ENCODE measurements at places on chromosomes 2 and 18.

GRCh38 chr2:145199042-145199441 is 679.1 kb upstream of the ZEB2 start:
- H3K27ac ChIP-seq, result no peak overlapping the region
- DNase-seq, result no peak
- H3K27me3 ChIP-seq, result peaks cover 20% of the 10 kb centered on the region
- H3K4me3 ChIP-seq, result no peak overlapping the region

DNA sequence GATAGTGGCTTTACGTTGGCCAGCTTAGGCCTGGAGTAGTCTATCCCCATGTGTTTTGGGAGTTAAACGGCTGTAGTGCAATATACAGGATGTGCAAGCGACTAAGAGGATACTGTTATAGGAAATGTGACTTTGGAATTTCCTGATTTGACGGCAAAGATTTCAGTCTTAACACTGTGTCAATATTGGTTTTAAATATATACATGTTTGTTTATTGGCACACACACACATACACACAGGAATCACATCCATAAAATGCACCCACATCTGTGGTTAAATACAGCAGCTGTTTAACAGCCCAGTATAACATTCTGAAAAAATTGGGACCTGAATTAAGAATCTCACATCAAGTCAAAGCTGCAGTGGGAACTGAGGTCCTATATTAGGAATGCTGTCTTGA is 347.1 kb downstream of the TXNL1 start:
- no peak overlapping the region for H3K27ac ChIP-seq
- no peak overlapping the region for H3K4me3 ChIP-seq
- H3K27me3 ChIP-seq, result no peaks in the 10 kb centered on the region
- no peak for DNase-seq
- H3K36me3 ChIP-seq, result no peaks in the 10 kb centered on the region
- peaks cover 7% of the 10 kb centered on the region for H3K4me1 ChIP-seq

DNA sequence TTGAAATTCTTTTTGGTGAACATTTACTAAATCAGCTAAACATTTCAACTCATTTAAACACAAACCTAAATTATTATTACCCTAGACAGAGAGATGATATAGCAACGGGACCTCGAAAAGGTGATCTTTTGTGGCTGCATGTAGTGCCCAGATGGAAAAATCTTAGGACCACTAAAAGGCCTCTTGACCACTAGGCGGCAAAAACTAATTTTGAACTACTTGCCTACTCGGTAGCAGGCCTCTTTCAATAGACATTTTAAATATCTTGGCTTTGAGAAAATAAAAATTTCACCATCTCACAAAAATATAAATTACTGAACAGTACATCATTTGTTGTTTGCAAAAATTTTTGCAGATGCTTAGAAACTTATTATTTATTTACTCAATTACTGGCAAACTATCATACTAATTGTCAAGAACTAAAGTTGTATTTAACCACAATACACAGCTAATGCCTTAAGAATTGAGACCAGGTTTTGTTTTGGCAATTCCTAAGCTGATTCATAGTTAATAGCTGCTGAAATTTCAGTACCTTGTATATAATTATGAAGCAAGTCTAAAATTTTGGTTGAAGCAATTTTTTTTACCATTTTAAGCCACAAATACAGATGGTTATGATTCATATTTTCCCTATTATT is 9.4 kb downstream of the COL3A1 start:
- no peaks in the 10 kb centered on the region for H3K4me1 ChIP-seq
- no peaks in the 10 kb centered on the region for H3K27me3 ChIP-seq
- no peak overlapping the region for H3K4me3 ChIP-seq
- H3K27ac ChIP-seq, result no peak overlapping the region
- DNase-seq, result no peak

DNA sequence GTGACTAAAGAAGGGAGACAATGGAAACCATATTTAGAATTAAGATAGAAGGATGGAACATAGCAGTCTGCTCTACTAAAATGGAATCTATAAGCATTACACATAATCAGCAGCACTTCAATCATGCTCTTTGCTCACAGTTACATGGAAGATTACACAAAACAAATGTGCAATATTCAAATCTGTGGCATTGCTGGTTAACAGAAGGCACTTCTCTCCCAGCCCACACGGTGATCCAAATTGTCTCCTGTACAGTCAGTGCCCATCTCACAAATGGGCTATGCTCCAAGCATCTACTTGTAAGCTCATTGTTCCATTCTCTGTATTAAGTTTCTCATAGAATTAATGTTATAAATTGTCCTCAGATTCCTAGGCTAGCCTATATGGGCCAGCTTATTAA is 716.6 kb downstream of the NRXN1 start:
- no peak overlapping the region for H3K4me3 ChIP-seq
- no peak overlapping the region for H3K27ac ChIP-seq
- no peaks in the 10 kb centered on the region for H3K27me3 ChIP-seq
- DNase-seq, result no peak

GRCh38 chr18:41326311-41326710 is 628.7 kb upstream of the PIK3C3 start:
- no peak overlapping the region for H3K4me3 ChIP-seq
- H3K27ac ChIP-seq, result no peak overlapping the region
- H3K36me3 ChIP-seq, result no peaks in the 10 kb centered on the region

- H3K36me3 ChIP-seq, result no peaks in the 10 kb centered on the region
- H3K27ac ChIP-seq, result no peak overlapping the region
- no peak for DNase-seq
- no peak overlapping the region for H3K4me3 ChIP-seq
Observed at GRCh38 chr2:227370791-227371312, 8.3 kb downstream of the TM4SF20 start.

DNA sequence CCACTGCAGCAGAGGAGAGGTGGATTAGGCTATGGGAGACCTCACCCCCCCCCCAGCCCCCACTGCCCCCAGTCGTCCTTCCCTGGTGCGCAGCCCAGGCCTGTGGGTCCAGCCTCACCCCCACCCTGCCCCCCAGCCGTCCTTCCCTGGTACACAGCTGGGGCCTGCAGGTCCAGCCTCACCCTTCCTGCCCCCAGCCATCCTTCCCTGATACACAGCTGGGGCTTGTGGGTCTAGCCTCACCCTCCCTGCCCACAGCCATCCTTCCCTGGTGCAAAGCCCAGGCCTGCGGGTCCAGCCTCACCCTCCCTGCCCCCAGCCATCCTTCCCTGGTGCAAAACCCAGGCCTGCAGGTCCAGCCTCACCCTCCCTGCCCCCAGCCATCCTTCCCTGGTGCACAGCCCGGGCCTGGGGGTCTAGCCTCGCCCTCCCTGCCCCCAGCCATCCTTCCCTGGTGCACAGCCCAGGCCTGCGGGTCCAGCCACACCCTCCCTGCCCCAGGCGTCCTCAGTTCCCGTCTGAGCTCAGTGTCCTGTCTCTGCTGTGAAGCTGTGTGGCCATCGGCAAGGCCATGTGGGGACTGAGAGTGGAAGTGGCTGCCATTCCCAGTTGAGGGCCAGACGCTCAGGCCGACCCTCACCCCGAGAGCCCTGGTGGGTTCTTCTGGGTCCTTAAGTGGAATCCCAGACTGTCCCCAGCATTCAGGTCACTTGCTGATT is 86.8 kb upstream of the SNTG2 start:
- H3K4me1 ChIP-seq, result no peaks in the 10 kb centered on the region
- H3K4me3 ChIP-seq, result no peak overlapping the region
- no peaks in the 10 kb centered on the region for H3K36me3 ChIP-seq
- no peak for DNase-seq
- H3K27me3 ChIP-seq, result peaks cover 35% of the 10 kb centered on the region

DNA sequence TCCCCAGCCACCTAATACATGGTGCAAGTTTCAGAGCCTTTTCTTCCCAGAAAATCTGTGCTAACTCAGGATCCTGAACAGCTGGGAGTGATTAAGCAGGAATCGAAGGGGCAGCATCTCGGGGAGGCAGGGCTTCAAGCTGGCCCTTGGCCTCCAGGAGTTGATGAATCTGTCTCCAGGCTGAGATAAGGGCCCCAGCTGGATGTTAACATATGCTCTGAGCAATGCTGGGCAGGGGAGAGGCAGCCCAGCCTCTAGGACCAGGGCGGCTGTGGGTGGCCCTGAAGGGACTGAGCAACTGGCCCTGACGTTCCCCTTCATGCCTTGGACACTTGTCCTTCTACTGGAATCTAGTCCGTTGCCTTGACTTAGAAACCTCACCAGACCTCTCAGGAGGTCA is 84.1 kb upstream of the EPC2 start:
- H3K36me3 ChIP-seq, result no peaks in the 10 kb centered on the region
- H3K27ac ChIP-seq, result no peak overlapping the region
- DNase-seq, result no peak
- no peaks in the 10 kb centered on the region for H3K27me3 ChIP-seq

DNA sequence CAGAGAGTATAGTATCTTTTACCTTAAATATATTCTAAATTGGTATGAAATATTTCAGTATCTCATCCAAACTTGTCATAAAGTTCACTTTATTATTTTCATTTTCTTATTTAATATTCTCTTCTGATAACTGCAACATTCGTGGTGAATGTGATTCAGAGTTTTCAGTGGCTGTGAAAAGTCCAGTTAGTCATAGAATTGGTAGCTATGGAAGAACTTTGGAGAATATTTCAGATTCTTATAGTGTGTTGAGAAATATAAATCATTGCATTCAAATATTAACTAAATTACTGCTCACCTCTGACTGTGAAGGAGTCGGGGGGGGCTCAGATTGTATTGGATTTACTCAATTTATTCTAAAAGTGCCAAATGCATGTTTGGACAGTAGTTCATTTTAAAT is 178.6 kb upstream of the VWC2L start:
- no peaks in the 10 kb centered on the region for H3K36me3 ChIP-seq
- no peak overlapping the region for H3K4me3 ChIP-seq
- no peak overlapping the region for H3K27ac ChIP-seq
- H3K4me1 ChIP-seq, result no peaks in the 10 kb centered on the region

DNA sequence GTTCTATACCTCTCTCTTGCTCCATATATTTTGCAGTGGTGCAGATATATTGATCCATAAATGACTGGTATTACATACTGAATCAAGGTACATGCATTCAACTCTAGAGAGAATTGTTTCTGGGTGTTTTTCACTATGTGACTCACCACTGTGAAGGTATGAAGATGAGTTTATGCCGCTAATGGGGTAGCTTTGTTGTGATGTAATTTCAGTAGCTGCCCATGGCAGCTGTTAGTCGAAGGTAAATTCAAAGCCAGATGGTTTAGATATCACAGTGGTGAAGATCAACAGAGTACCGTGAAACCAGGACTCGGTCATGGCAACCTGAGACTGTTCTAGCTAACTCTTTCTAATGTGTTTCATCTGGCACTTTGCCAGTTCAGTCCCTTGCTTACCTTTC is 50.4 kb downstream of the PKP4 start:
- H3K27ac ChIP-seq, result no peak overlapping the region
- no peaks in the 10 kb centered on the region for H3K36me3 ChIP-seq
- peaks cover 12% of the 10 kb centered on the region for H3K4me1 ChIP-seq

DNA sequence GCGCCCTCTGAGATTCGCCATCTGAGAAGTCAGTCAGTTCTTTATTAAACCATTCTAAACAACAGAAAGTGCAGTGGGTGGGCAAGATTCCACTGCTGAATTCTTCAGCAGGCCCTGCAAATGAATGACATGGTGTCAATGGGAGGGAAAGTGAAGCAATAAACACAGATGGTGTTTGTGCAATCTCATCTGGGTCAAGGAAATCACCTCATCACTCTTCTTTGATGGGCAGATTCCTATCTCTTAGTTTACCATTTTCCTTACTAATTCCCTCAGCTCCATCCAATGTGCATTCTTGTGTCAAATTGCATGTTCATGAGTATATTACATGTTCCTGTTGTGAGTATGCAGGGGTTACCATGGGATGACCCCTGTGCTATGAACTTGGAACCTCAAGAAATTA is 100.7 kb upstream of the CYP1B1 start:
- no peaks in the 10 kb centered on the region for H3K4me1 ChIP-seq
- no peaks in the 10 kb centered on the region for H3K36me3 ChIP-seq
- peaks cover 41% of the 10 kb centered on the region for H3K27me3 ChIP-seq
- H3K27ac ChIP-seq, result no peak overlapping the region
- no peak overlapping the region for H3K4me3 ChIP-seq
- DNase-seq, result no peak

GRCh38 chr2:4903656-4904348 is 788.4 kb upstream of the SOX11 start:
- no peaks in the 10 kb centered on the region for H3K27me3 ChIP-seq
- no peaks in the 10 kb centered on the region for H3K4me1 ChIP-seq
- DNase-seq, result no peak
- no peak overlapping the region for H3K4me3 ChIP-seq
- no peaks in the 10 kb centered on the region for H3K36me3 ChIP-seq

DNA sequence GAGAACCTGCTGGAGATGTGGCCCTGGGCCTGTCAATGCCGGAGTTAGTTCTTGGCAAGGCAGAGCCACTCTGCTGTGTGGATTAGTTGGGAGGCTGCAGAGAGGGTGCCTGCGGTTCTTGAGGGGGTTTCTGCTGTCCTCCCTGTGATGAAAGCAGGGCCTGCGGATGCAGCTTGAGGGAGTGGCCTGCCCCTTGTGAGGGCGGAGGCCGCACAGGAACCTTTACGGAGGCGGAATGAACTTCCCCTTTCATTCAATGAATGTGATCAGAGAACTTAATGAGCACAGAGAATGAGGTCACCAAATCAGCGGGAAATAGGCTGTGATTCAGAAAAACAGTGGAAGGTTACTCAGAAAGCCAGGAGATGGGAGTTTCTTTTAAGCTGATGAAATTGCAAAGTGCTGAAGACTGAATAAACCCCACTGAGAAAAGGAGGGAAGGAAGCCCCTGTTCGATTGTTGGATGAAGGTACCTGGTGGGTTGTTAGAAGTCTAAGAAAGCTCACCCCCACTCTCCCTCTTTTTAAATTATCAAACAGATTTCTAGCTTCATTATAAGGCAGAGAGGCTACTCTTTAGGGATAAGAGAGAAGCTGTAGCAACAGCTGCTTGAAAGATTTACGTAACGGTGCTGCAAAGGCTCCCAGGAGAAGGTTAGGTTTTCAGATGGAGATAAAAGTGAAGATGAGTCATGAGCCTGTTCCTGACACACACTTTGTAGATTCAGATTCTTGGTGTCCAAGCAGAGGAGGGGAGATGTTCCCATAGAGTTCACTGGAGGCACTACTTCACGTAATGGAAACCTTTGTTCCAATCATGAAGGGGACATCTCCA is 47.4 kb downstream of the VWA3B start:
- no peaks in the 10 kb centered on the region for H3K36me3 ChIP-seq
- DNase-seq, result no peak
- peaks cover 6% of the 10 kb centered on the region for H3K4me1 ChIP-seq
- no peak overlapping the region for H3K4me3 ChIP-seq
- no peak overlapping the region for H3K27ac ChIP-seq
- peaks cover 68% of the 10 kb centered on the region for H3K27me3 ChIP-seq

DNA sequence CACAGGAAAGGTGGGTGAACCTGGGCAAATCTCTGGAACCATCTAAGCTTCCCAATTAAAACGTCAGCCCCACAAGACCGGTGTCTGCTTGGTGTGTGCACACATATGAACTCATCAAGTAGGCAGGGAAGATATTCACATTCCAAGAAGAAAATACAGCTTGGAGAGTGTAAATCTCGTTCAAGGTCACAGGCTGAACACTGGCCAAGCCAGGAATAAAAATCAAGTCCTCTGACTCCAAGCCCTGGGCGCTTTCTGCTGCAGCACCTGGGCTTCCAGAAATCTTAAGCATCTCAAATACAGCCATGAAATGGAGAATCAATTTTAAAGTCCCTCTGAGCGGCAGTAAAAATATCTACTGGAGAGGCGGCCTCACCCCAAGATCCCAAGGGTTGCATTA is 150.9 kb downstream of the TWIST2 start:
- no peaks in the 10 kb centered on the region for H3K4me1 ChIP-seq
- no peak overlapping the region for H3K4me3 ChIP-seq

- no peak for DNase-seq
- no peaks in the 10 kb centered on the region for H3K4me1 ChIP-seq
- no peaks in the 10 kb centered on the region for H3K27me3 ChIP-seq
- no peak overlapping the region for H3K4me3 ChIP-seq
Observed at GRCh38 chr2:146461068-146461467, 1383.8 kb upstream of the ACVR2A start.

GRCh38 chr2:240439698-240440151 is 4.3 kb downstream of the GPC1 start:
- H3K36me3 ChIP-seq, result peaks cover 2% of the 10 kb centered on the region
- H3K4me3 ChIP-seq, result no peak overlapping the region
- H3K27ac ChIP-seq, result no peak overlapping the region
- H3K4me1 ChIP-seq, result peaks cover 10% of the 10 kb centered on the region
